ENCODE measurements at places on chromosomes 3 and 15.
A peak's percentile ranks its signal among the peaks of the same experiment; 100 is the strongest.

- no peak for DNase-seq
Measured at GRCh38 chr15:68816795-68817303, 3.8 kb downstream of the ANP32A start.

GRCh38 chr15:77012868-77013267 is 17.9 kb downstream of the PSTPIP1 start:
- DNase-seq, result no peak

GRCh38 chr3:197501496-197501878 is 54.3 kb downstream of the BDH1 start:
- DNase-seq, result no peak

DNA sequence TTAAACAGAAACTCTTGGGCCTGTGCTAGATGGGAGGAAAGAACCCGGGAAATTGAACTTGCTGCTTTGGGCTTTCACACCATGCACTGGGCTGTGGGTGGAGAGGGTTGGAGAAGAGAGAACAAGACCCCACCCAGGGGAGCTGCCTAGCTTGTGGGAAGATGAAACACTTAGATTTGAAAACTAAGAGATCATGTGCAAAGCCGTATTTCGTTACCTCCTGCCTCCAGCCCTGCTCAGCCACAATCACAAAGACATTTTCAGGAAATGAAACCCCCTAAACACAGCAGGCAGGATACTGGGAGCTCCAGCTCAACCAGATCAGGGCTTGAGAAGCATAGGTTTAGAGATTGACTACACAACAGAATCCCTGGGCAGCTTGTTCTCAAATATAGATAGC is 183.0 kb upstream of the C2CD4B start:
- DNase-seq, result no peak

- DNase-seq, result no peak
Measured at GRCh38 chr3:115915061-115915460, 291.8 kb downstream of the GAP43 start.

GRCh38 chr3:77068808-77069207 is 28.9 kb downstream of the ROBO2 start:
- DNase-seq, result no peak

DNA sequence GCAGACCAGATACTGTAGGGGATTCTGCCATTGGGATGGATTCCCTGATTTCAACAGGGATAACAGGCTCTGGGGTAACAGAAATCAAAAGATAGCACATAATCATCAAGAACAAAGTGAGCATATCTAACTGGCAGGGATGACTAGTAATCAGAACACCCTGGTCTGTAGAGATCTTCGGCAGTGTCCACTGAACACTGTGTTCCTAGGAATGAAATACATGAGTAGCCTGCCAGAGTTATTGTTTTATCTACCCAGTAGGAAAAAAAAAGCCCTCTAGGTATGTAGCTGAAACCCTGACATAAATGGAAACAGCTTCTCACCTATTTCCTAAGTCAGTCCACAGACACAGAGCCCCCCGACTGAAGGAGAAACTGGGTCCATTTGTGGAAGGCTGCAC is 340.3 kb upstream of the ZNF385D start:
- no peak for DNase-seq

DNA sequence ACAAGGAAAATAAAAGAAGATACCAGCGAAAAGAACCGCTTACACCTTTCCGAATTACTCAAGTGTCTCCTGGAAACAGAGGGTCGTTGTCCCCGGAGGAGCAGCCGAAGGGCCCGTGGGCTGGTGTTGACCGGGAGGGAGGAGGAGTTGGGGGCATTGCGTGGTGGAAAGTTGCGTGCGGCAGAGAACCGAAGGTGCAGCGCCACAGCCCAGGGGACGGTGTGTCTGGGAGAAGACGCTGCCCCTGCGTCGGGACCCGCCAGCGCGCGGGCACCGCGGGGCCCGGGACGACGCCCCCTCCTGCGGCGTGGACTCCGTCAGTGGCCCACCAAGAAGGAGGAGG is 325 bp downstream of the ALCAM start:
- peak; percentile 44 for DNase-seq

- peak; percentile 18 for DNase-seq
Measured at GRCh38 chr15:76059320-76060117, at the start of gene TMEM266. Gene TMEM266, plus strand, starts transcription at chr15:76059985. Its CDS starts 74,279 bp downstream, at chr15:76134264.

DNA sequence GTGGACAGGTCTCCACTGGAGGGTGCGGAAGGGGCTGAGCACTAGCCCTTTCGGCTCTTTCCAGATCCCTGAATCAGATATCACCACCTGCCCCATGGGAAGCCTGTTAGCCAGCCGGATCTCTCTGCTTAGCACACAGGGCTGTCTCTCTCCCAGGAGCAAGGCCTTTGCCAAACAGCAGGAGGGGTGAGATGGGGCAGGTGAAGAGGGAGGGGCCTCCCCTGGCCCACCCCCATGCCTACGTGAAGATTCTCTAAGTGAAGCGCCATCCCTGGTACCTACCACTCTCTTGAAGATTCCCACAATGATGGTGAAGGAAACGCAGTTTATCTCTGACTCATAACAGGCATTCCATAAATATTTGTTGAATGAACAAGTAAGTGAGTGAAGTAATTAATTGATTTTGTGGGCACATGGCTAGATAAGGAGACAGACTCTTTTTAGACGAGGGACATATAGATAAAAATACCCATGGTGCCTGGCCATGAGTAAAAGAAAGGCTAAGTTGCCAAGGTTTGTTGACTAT is 19.6 kb upstream of the HCN4 start:
- DNase-seq, result no peak

DNA sequence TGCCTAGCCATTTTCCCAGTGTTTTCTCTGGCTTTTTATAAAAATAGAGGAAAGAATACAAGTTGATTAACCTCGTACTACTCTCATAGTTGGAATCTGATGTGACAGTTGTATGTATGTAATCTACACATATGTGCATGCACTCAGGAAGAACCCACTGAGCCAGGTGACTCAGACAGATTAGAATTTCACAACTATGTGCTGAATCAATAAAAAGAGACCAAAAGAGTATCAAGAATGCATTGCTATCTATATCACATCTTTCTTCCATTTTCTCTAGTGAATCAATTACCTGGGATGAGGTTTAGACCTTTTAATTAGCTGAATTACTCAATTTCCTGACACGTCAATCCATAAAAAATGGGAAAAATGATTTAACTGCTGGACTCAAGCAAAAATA is 319.3 kb upstream of the ATP10A start:
- DNase-seq, result no peak

DNA sequence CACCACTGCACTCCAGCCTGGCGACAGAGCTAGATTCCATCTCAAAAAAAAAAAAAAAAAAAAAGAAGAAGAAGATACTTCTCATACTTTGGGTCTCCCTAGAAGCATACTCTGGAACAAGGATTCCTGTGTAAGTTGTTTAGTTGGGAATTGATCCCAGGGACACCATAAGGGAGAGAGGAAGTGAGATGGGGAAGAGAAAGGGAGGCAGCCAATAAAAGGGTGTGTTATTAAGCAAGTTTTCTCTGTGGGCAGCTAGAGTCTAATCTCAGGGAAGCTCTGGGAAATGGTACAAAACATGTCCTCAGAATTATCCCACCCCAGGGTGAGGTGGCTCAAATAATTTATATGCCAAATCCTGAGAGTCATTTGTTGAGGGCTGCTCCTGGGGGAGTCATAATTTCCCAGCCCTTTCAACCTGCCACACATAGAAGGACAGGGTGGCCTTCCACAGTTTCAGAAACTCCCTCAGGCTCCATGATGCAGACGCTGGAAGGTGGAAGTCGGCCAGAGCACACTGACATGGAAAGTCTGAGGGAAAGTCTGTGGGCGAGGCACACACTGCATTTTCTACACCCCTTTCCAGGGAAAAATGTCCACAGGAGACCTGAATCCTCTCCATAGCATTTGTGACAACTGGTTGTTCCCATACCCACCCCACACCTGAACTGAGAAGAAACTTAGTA is 86.4 kb upstream of the SLC4A7 start:
- no peak for DNase-seq

GRCh38 chr3:23094890-23095462 is 108.2 kb upstream of the UBE2E2 start:
- no peak for DNase-seq

GRCh38 chr3:4948395-4948794 is 30.8 kb upstream of the BHLHE40 start:
- no peak for DNase-seq

GRCh38 chr15:69653846-69654245 is 201.2 kb downstream of the RPLP1 start:
- no peak for DNase-seq

DNA sequence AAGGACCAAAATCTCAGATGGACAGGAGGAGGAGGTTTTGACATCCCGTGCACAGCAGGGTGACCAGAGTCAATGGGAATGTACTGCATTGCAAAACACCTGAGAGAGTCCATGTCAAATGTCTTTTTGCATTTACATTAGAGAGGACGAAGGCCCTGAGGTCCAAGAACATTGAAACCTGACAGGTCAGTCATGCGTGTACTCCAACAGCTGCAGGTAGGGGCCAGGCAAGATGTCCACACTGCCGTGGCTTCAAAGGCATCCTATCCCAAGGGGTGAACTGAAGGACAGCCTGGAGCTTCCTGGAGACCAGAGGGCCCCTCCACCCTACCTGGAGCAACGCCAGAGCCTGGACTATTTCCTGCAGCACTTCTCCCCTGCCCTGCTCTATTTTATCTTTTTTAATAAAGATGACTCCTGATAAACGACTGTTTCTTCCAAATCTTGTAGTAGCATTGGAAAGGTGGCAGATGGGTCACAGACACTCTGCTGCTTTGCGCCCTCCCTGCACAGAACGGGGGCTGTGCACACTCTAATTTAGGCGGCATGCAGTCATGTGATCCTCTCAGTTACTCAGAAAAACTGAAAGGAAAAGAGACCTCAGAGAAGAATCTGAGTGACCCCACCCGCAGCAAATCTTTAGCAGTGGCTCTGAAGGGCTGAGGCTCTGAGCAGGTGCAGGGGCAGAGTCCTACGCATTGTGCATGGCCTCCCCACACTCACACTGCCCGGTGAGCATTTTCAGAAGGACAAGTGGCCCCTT is 68.2 kb downstream of the HMCES start:
- DNase-seq, result no peak

DNA sequence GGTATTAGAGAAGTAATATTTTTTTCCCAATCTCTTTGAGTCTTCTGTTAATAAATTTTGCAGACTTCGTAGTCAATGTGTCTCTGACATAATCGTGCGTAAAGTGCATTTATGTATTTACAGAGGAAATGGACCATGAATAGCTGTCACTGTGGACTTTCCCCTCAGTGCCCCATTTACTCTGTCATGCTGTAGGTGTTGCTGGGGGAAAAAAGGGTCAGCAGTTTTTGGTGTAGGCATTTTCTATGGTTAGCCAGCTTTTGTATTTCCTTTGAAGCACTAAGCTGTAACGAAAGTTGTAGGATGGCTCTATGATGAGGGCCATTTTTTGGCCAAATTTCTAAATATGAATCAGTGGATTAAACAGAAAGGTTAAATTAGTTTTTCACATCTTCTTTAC is 598.4 kb downstream of the FGF12 start:
- DNase-seq, result no peak

- DNase-seq, result no peak
Measured at GRCh38 chr3:172082269-172082668, 42.9 kb downstream of the FNDC3B start.

DNA sequence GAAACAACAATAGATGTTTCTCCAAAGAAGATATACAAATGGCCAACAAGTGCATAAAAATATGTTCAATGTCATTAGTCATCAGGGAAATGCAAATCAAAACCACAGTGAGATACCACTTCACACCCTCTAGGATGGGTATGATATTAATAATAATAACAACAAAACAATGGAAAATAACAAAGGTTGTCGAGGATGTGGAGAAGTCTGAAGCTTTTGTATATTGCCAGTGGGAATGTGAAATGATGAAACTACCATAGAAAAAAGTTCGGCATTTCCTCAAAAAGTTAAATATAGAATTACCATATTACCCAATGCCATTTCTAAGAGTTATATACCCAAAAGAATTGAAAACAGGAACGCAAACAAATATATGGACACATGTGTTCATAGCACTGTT is 10.8 kb downstream of the BHLHE40 start:
- no peak for DNase-seq

DNA sequence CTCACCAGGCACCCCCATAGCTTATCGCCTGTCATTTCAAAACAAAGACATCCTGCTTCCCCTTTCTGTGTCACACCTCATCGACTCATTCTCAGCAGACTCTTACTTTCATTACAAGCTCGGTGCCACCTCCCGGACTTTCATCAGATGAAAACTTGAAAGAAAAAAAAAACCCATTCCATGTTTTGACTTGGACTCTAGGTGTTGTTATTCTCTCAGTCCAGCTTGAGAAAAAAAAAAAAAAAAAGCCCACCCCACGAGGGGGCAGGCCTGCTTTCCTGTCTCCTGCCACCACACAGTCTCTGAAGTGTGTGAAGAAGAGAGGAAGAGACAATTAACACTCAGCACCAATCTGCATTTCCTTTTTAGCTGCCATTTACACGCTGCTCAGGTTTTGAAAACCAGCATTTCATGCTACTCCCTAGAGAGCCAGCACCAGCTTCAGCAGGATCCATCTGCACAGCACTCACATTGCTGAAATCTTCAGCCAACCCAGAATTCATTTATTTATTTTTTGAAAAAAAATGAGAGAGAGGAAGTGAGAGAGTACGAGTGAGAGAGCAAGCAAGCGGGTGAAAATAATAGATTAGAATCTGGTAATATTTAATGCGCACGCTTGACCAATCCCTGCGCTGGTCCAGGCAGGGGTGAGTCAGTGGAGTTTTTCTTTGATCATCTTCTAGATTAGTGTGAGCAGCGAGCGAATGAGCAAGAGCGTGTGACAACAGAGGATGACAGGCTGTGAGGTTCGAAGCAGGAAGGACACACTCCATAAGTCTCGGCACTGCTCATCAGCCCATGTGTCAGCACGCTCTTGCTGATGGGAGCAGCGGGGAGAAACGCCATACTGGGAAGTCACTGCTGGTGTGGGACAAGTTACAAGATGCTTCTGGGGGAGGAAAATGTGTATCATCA is 23.5 kb downstream of the ZNF80 start:
- DNase-seq, result peak; percentile 84

- no peak for DNase-seq
Measured at GRCh38 chr3:155996882-155997281, 123.5 kb upstream of the KCNAB1 start.

GRCh38 chr3:194632809-194633348 is 340 bp downstream of the TMEM44 start:
- DNase-seq, result no peak

DNA sequence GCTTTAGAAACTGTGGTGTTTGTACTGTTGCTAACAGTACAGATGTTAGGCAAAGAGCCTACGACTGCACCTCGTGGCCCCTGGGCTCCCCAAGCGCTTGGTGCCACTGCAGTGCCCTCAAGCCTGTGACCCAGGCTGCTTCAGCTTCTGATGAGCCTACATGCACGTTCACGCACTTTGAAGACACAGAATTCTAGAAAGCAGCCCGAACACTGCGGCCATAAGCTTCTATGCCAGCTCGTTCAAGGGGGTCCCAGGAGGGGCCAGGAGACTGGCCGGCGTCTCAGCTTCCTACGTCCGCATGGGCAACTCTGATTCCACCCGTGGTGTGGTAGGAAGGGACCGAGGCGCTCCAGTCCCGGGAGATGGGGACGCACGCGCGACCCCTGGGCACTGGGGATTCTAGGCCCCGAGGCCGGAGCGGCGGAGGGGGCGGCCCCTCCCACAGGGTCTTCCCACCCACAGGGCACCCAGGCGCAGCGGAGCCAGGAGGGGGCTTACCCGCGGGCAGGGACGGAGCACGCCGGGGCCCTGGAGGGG is 653 bp downstream of the MYO5C start:
- DNase-seq, result no peak

All from T-helper 2 cell treated with Interferon-gamma antibody and Interleukin-4, amounts not matched to agents 5 μg/mL and 100 μg/mL, for 36 hours (primary cell).